ENCODE measurements at places on chromosomes 5 and 9.

GRCh38 chr9:16651446-16651964, 219.0 kb downstream of the BNC2 start:
- no peak for DNase-seq

GRCh38 chr5:148839960-148840359, 13.5 kb downstream of the ADRB2 start:
- DNase-seq: no peak

- no peak for DNase-seq
Observed at GRCh38 chr5:9054322-9054721, 491.6 kb downstream of the SEMA5A start.

DNA sequence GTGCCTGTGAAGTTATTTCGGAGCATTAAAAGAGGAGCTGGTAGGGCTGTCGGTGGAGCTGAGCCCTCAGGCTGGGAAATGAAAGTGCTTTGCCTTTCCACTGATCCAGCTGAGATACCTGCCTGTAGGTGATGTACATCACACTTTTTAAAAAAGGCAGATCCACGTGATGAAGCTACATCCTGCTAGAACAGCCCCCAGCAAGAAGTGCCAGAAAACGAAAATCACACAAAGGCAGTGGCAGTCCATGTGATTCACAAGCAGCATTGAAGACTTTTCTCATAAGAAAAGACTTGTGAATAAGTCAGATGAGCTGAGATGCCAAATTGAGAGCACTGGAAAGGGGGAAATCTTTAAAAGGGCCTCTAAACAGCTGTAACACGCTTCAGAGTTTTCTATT, 765.1 kb downstream of the PTPRD start:
- DNase-seq: no peak

- no peak for DNase-seq
Observed at GRCh38 chr5:89560696-89561095, 677.7 kb upstream of the MEF2C start.

DNA sequence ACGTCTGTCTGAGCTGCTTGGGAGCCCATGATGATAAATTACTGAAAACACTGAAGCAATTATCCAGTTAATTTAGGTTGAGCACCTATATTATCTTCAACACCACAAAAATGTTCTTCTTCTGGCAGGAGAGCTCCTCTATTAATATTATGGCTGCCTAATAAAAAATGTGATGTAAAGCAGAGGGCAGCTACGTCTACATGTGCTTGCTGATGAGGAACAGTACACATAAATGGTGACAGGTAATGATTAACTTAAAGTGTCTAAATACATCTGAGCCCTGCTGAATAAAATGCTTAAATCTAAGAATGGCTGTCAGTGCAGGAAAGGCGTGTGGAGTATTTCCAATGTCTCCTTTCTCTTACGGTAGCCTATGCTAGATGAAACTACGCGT, 131.3 kb upstream of the NR3C1 start:
- DNase-seq: no peak

DNA sequence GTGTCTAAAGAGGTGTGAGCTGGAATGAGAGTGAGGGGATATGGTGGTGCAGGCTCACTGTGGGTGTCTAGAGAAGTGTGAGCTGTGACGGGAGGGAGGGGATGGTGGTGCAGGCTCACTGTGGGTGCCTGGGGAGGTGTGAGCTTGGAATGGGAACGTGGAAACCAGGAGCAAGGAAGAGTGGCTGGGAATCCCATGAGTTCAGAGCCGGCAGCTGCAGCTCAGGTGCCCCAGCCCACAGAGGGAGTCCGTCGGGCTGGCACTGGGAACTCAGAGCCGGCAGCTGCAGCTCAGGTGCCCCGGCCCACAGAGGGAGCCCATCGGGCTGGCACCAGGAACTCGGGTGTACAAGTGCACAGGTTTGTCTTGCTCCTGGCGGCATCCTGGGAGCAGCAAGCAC, 45.6 kb downstream of the IRX2 start:
- no peak for DNase-seq

- DNase-seq: no peak
Observed at GRCh38 chr5:3729631-3730030, 134.0 kb downstream of the IRX1 start.

- no peak for DNase-seq
Observed at GRCh38 chr9:112997236-112997941, 14.6 kb downstream of the ZNF883 start.

GRCh38 chr9:125820100-125820804, 73.1 kb downstream of the PBX3 start:
- DNase-seq: no peak

- DNase-seq: no peak
Observed at GRCh38 chr9:137051145-137051724, 2.6 kb downstream of the ENTPD2 start.

DNA sequence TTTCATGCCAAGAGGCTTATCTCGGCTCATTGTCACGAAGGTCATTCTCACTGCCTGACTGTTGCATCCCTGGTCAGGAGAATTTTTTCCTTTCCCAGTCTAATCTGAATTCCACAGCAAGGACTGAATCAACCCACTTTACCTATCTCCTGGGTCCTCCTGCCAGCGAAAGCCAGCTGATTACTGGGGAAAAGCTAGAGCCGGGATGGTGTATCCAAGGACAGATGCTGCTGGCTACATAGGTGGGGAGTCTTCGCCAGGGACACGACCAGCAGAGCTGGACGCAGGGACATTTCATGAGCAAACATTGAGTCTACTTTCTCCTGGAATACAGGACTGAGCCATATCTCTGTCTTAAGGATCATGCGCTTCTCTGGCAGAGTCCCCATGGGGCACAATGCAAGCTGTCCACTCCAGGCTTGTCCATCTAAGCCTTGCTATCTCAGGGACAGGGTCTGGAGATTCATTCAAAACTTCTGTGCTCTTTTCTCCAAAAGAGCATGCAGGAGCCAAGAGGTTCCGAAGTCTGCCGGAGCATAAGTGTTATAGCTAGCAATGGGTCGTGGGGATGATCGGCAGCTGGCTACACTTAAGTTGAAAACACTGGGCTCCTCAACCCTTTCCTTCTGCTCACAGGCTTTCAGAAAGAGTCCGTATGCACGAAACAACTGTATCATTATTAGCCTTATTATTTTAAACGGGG, 6.5 kb upstream of the HAND1 start:
- DNase-seq: no peak

DNA sequence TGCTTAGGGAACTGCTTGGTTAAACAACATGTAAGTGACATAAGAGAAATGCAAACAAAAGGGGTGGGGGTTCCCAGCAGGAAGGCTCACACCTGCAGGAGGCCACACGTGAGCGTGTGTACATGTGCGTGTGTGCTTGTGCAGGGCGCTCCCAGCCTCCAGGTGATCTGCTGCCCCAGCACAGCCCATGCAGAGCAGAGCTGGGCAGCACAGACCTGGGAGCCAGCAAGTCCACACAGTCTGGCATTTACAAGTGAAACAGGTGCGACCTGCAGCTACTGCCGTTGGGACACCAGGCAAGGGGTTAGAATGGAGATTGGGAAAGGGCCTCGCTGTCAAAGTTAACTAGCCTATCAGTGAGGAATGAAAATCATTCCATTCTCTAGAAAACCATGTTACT, 41.8 kb downstream of the GRAMD2B start:
- DNase-seq: no peak

- no peak for DNase-seq
Observed at GRCh38 chr9:15867334-15867733, 314.5 kb downstream of the CCDC171 start.

DNA sequence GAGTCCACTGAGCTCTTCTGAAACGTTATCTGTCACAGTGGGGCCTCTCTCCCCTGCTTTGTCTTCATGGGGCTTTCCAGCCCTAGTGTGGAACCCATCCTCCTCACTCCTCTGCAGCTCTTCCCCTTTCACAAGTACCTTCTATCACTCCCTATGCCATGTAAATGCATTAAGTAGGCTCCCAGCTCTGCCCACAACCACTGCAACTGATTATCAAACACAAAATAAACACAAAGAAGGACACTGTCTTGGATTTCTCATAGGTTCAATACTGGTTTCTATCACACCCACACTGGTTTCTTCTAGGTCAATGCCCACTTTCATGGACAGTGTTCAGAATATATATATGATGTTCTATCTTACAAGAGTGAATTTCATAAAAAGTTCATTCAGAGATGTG, 139.4 kb downstream of the GNAQ start:
- DNase-seq: no peak

GRCh38 chr5:170286386-170286925, 11.1 kb downstream of the LCP2 start:
- no peak for DNase-seq

GRCh38 chr5:94471521-94471920, 146.9 kb downstream of the KIAA0825 start:
- DNase-seq: no peak

GRCh38 chr5:165327631-165328030, 1822.2 kb downstream of the MAT2B start:
- no peak for DNase-seq

DNA sequence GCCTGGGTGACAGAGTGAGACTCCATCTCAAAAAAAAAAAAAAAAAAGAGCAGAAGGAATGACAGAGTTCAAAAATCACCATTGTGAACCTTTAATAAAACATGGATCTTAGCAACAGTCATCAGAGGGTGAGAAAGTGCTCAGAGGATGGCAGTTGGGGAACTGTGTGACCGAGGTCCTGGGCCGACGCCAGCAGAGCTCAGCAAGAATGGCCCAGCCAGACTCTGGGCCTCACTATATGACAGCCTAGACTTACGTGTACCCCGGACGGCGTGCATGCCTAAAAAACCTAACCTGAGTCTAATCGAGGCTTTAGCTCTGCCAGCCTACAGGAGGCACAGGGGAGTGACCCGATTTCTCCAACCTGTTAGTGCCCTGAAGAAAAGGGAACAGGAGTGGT, 64.3 kb downstream of the MVB12B start:
- no peak for DNase-seq
